NCI-H1048 (cell line): ENCODE measurements at places on chromosomes 2 and 18.

DNA sequence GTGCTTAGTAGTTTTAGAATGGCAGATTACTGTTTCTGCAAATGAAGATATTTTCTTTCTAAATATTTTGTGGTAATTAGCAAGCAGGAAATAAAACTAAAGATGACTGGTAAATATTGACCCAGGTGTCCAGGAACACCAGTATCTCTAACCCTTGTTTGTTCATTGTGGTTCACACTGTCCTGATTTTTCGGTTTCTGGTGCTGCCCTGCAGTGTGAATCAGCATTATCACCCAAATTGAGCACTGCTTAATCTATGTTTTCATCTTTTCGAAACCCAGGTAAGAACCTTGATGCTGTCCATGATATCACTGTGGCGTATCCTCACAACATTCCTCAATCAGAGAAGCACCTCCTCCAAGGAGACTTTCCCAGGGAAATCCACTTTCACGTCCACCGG is 167.4 kb downstream of the CAPN13 start:
- DNase-seq: no peak

GRCh38 chr2:120624738-120625446 is 110.8 kb upstream of the GLI2 start:
- DNase-seq: no peak

GRCh38 chr2:33068261-33068660 is 121.5 kb downstream of the LTBP1 start:
- DNase-seq: no peak

GRCh38 chr18:61827591-61827990 is 65.2 kb downstream of the RNF152 start:
- no peak for DNase-seq

GRCh38 chr2:108938077-108938710 is 50.8 kb downstream of the EDAR start:
- no peak for DNase-seq

DNA sequence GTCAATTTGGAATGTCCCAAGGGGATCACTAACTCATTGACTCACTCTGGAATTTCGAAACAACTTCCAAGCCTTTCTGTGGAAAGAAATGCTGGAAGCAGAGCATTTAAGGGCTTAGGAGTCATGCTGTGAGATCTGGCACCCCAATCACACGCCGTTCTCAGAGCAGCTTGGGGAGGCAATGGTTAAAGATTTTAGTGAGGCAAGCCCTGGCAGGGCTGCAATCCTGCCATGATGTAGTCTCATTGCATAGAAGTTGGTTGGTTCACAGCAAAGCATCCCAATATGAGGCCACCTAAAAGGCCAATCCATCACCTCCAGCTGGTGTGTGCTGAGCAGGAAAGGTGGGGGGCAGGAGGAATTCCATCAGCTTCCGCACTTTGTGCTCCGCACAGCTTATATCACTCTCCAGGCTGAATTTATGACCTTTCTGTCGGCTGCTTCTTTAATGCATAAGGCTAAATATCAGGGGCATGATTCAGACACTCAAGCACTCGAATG is 1043.9 kb upstream of the POU3F3 start:
- no peak for DNase-seq

DNA sequence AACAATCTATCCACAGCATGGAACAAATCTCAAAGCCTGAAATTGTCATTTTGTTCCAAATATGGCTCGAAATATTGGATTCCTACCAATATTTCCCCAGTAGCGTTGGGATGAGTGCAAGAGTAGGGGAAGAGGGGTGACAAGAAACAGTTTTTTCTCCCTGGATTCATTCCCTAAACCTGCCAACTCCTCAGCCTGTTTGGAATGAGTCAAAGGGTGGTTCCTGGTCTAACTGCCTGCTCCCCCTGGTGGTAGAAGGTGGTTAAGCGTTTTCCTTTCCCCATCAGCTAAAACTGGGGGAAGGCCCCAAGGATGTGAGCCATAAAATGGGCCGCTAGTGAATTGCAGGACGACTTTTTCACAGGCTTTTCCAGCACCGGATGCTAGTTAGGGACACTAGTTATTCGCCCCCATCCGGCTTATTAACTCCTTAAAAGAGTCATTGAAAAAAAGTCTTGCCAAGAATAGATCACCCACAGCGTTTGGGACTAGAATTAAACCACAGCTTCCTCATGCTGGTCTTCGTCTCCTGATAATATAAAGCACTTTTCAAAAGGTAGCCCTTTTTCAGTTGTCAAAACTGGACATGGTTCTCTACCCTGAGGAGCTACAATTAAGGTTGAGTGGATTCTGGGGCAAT is 72.5 kb downstream of the DHRS9 start:
- no peak for DNase-seq

DNA sequence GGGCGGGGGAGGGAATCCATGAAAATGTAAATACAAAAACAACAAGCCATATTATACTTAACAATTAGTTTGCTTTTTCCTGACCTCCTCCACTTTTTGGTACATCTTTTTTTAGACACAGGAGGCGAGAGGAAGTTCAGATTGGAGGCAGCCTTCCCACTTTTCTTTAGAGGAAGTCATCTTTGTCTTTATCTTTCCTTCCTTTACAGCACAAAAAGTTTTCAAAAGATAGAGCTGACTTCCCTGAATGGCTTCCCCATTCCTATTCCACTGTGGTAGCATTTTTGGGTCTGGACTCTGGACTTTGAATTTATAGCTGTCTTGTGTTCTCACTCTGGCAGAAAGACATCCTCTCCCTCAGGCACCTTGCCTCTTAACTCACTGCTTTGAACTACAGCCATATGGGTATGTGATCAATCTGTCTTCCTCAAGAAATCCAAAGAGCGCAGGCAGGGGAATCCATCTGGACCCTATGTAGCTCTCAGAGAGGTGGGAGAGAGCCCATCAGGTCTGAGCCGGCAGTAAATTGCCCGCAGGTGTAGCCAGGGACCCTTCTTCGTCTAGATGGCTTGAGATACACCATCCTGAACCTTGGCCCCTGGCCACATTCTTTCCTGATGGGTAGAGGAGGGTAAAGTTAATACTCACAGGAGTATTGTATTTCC is 101.9 kb downstream of the AQP4 start:
- no peak for DNase-seq
